Large intestine (tissue), 12 donors: ENCODE measurements at places on chromosomes 11 and 22. TPM values are rescaled to one million over a fixed set of nuclear protein-coding genes. Genes with fewer than 3 reads are reported as not detected.

DNA sequence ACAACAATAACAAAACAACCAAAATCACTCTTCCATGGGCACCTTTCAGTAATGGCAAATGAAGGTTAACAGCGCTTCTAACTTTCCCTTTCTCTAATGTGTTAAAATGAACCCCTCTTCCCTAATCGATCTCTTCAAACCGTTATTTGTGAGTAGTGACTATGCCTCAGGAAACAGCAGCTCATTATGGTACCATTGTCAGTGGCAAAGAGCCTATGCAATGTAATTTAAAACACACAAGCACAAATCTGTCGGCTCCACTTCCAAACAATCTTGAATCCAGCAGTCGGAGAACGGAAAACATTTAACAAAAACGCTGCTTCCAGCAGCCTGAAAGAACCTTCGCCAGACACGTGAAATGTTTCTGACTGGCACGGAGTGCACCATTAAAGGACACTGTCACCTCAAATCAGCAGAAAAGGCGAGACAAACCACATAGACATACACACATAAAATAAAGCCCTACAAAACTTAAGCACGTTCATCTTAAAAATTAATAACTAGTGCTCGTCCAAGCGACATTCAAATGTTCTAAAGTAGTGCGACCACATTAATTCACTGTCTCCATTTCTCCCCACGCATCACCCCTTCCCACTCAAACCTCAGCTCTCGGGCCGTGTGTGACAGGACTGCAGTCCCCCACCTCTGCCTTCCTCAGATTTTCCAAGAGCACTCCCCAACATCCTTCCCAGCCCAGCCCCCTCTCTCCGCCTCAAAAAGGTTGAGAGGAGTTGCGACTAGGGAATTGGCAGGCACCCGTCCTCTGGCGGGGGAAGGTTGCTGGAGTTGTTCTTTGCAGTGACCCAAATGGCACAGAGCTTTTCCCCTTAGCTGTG lies 748 bp downstream of the RAB30 start:
- H3K27me3 ChIP-seq: peaks cover 2% of the 10 kb centered on the region
- H3K27ac ChIP-seq: peak overlapping the region; percentile 81
- H3K4me3 ChIP-seq: peak overlapping the region; percentile 65
- DNase-seq: peak; percentile 50

DNA sequence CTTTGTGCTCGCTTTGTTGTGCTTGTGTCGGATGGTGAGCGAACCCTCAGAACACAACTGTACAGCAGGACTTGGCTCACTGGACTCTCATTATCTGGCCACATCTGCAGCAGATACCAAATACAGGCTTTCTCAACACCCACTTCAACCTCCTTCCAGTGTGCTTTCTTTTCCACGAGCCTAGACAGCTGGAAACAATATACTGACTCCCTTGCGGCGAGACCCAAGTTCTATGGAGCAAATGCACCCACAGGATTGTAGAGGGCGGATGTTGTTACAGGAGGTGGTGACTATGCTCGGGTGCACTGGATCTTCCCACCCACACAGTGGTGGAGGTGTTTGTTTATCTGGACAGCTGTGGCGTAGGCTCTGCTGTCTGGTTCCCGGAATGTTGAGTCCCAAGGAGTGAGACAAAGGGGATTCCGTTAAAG lies 204.3 kb downstream of the TENM4 start:
- H3K4me3 ChIP-seq: no peak overlapping the region
- no peaks in the 10 kb centered on the region for H3K4me1 ChIP-seq
- no peaks in the 10 kb centered on the region for H3K27me3 ChIP-seq

MAPK8IP1 gene
- polyA plus RNA-seq: 9.0 TPM

CENPM gene
- polyA plus RNA-seq: 11.6 TPM

- no peaks in the 10 kb centered on the region for H3K36me3 ChIP-seq
- no peak overlapping the region for H3K4me3 ChIP-seq
- H3K4me1 ChIP-seq: no peaks in the 10 kb centered on the region
- no peaks in the 10 kb centered on the region for H3K27me3 ChIP-seq
- H3K27ac ChIP-seq: no peak overlapping the region
Observed at GRCh38 chr11:112345166-112345565, 84.5 kb upstream of the PLET1 start.

DNA sequence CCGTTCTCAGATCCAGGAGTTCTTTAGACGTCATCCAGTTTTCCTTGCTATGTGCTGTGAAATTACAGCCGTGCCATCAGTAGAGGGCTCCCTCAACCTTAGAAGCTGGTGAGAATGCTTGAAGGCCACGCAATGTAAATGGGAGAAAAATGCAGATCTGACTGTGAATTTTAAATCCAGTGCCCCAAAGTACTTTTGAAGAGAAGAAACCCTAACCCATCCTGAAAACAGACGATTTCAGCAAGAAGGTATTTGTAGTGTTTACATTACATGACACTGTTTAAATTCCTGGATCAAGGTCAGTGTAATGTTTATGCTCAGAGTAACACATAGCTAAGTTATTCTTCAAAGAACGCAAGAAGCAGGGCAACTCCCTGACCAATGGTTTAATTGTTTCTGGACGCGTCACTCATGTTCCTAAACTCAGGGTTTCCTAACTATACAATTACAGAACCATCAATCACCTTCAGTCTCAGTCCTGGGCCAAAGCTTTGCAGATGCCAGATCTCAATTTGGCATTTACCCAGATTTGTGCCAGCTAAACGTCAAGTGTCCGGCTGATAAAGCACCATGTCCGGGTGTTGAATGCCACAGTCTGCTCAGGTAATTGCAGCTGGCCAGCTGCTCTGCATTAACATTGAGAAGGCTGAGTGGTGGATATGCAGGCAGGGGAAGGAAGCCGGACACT lies 38.2 kb downstream of the ADAMTS8 start:
- H3K36me3 ChIP-seq: no peaks in the 10 kb centered on the region
- peaks cover 4% of the 10 kb centered on the region for H3K4me1 ChIP-seq
- no peak overlapping the region for H3K27ac ChIP-seq
- H3K4me3 ChIP-seq: no peak overlapping the region

DNA sequence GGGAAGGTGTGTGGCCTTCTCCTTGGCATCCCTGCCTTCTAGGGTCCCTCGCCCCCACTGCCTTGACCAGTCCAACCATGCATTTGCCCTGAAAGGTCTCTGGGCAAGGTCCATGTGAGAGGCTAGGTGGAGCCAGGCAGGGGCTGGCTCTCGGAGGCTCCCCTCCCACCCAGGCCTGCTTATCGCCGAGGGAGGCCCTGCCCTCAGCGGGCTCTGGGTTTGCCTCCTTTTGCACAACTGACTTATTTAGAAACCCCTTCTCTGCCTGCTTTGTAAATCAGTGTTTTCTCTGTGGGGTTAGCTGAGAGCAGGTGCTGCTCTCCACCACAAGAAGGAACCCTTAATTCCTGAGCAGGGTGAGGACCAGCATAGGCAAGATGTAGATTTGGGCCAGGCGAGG lies 47.7 kb downstream of the CD82 start:
- peaks cover 28% of the 10 kb centered on the region for H3K36me3 ChIP-seq
- peaks cover 64% of the 10 kb centered on the region for H3K4me1 ChIP-seq
- no peak overlapping the region for H3K4me3 ChIP-seq

DNA sequence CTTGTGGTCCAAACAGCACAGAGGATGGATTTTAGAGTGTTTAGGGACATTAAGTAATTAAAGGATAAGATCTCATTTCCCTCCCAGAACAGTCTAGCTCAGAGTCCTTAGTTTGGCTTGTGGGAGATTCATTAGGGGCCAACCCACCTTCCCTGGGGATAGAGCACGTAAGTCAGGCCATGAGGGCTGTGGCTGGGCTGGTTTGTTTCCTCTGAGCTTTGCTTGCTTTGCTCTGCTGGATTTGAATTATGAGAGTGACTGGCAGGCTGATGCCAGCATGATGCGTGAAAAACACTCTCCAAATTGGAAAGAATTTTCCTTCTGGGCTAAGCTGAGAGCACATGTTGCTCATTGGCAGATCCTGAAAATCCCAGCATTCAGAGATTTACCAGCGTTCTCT lies 84.7 kb upstream of the HEPHL1 start:
- no peaks in the 10 kb centered on the region for H3K27me3 ChIP-seq
- no peak overlapping the region for H3K4me3 ChIP-seq
- no peaks in the 10 kb centered on the region for H3K4me1 ChIP-seq
- no peaks in the 10 kb centered on the region for H3K36me3 ChIP-seq
- DNase-seq: no peak

GRCh38 chr22:19446603-19447329 lies 745 bp downstream of the C22orf39 start:
- H3K36me3 ChIP-seq: peaks cover 30% of the 10 kb centered on the region
- peak overlapping the region; percentile 78 for H3K4me3 ChIP-seq
- H3K27me3 ChIP-seq: no peaks in the 10 kb centered on the region

- no peaks in the 10 kb centered on the region for H3K27me3 ChIP-seq
- no peak overlapping the region for H3K4me3 ChIP-seq
- no peaks in the 10 kb centered on the region for H3K36me3 ChIP-seq
- H3K4me1 ChIP-seq: peaks cover 26% of the 10 kb centered on the region
- DNase-seq: no peak
Observed at GRCh38 chr11:118663902-118664301, 15.5 kb downstream of the TREH start.

BRD1 gene
- 36.8 TPM for polyA plus RNA-seq

DNA sequence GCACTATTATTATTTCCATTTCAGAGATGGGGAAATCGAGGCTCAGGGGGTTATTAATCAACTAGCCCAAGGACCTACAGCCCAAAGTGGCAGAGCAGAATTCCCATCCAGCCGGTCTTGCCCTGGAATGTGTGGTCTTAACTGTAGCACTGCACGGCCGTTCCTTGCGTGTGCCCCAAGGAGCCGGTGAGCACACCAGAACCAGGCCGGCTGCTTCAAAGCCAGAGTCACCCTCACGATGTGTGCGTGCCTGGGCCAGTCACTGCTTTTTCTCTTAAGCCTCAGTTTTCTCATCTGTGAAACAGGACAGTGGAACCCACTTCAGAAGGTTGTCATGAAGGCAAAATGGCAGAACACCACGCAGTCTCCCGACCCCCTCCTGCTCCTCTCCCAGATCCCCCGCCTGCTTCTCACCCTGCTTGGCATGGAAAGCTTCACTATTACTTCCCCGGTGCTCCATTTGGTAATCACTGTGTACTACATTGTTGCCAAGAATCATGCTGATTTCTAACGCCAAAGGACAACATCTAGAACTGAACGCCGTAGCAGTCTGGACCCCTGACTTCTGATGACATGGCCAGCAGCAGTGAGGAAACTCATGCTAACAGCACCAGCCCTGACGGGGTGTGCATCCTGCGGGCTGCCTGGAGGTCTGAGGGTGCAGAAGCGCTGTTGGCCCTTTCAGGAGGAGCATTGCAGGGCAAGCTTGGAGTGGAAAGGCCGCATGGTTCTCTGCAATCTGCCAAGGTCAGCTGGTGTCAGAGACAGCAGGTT lies 106.8 kb upstream of the B3GAT1 start:
- no peaks in the 10 kb centered on the region for H3K27me3 ChIP-seq
- H3K4me3 ChIP-seq: no peak overlapping the region
- no peak for DNase-seq
- peaks cover 13% of the 10 kb centered on the region for H3K4me1 ChIP-seq

OR4S1 gene
- polyA plus RNA-seq: not detected

VPS26B gene
- 49.7 TPM for polyA plus RNA-seq

HSPB2 gene
- 4.3 TPM for polyA plus RNA-seq

GRCh38 chr22:48901324-48901723 lies 926.3 kb downstream of the BRD1 start:
- no peaks in the 10 kb centered on the region for H3K36me3 ChIP-seq
- H3K27me3 ChIP-seq: no peaks in the 10 kb centered on the region

GRCh38 chr11:72179804-72180396 lies 12.0 kb upstream of the FOLR1 start:
- H3K4me3 ChIP-seq: no peak overlapping the region
- no peak for DNase-seq
- H3K36me3 ChIP-seq: no peaks in the 10 kb centered on the region
- peaks cover 17% of the 10 kb centered on the region for H3K4me1 ChIP-seq

DNA sequence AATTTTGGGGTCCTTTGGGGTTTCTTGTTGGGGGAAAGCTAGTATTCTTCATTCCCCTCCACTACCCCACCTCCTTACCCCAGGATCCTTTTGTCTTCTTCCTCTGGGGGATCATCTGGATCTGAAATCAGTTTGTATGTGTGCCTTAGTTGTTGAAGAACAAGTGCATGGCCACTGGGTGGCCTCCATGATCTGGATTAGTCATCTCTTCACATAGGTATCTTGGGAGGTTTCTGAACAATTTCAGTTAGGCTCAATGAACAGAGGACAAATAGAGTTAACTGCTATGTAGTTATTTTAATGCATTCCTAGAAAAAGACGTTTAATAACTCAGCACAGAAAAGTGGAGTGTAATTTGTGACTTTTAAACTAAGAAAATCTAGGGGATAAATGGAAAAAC lies 7.1 kb upstream of the VWA5A start:
- no peak overlapping the region for H3K27ac ChIP-seq
- no peaks in the 10 kb centered on the region for H3K4me1 ChIP-seq
- no peak for DNase-seq
- H3K4me3 ChIP-seq: no peak overlapping the region

DNA sequence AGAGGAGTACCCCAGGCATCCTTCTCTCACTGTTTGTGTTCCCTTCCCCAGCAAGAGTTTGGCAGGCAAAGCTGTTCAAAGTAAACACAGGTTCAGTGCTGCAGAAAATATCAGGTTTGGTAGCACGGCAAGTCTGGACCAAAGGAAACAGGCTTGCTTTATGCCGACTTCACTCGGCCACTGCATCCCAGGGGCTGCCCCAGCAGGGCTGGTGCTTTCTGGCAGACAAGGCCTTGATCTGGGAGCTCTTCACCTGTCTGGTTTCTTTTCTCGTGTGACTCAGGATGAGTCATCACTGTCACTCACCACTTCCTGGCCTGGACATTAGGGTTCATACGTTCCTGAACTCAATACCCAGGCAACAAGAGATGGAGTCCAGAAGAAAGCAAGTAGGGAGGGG lies 52.6 kb upstream of the NAV2 start:
- peaks cover 2% of the 10 kb centered on the region for H3K27me3 ChIP-seq
- H3K27ac ChIP-seq: no peak overlapping the region
- DNase-seq: peak; percentile 47
- H3K36me3 ChIP-seq: no peaks in the 10 kb centered on the region

FAM227A gene
- 1.4 TPM for polyA plus RNA-seq

OOSP1 gene
- not detected for polyA plus RNA-seq

DNA sequence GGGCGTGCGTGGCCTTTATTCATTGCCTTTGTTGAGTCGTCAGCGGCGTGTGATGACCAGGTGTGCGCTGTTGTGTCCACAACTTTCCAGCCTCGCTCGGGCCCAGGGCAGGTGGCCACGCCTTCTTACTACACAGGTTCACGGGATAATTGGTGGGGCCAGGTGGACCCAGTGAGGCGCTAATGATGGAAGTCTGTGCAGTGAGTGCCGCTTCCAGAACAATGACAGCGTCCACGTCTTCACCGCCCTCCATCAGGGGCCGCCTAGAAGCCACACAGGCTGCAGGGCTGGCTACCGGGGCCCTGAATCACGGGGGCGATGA lies 1197.3 kb downstream of the BRD1 start:
- H3K27me3 ChIP-seq: no peaks in the 10 kb centered on the region
- no peaks in the 10 kb centered on the region for H3K4me1 ChIP-seq
- no peak overlapping the region for H3K4me3 ChIP-seq
- no peak overlapping the region for H3K27ac ChIP-seq
- H3K36me3 ChIP-seq: no peaks in the 10 kb centered on the region

DNA sequence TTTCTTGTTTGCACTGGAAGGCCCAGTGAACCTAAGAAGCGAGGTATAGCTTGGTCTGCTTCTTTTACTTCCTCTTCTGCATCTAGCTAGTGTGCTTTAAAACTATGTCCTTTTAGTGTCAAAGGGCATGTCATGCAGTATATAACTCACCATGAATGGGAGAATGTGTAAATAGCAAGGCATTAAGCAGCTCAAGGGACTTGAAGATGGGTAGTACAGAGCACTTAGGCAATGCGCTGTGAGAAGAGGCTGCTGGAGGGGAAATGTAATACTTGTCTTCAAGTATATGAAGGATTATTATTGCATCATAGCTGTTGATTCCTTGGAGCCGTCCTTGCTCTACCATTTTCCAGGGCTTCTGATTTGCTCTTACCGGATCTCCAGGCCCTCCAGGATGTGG lies 7.6 kb downstream of the MAML2 start:
- no peaks in the 10 kb centered on the region for H3K27me3 ChIP-seq
- no peaks in the 10 kb centered on the region for H3K36me3 ChIP-seq
- DNase-seq: no peak
- no peak overlapping the region for H3K27ac ChIP-seq
- peaks cover 51% of the 10 kb centered on the region for H3K4me1 ChIP-seq
